ENCODE measurements at places on chromosomes 5 and 9.
A peak's percentile ranks its signal among the peaks of the same experiment; 100 is the strongest.

DNA sequence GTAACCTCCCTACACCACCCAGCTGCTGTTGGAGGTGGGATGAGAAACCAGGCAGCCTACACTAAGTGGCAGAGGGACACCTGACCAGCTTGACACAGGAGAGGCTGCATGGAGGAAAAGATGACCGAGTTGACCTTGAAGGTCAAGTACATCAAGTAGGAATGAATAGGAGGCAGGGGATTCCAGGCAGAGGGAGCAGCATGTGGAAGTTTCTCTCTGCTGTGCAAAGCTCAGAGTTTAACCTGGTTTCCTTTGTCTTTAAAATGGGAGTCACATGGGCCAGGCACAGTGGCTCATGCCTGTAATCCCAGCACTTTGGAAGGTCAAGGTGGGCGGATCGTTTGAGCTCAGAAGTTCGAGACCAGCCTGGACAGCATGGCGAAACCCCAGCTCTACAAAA, 32.6 kb downstream of the SPRY4 start:
- no peak for DNase-seq

DNA sequence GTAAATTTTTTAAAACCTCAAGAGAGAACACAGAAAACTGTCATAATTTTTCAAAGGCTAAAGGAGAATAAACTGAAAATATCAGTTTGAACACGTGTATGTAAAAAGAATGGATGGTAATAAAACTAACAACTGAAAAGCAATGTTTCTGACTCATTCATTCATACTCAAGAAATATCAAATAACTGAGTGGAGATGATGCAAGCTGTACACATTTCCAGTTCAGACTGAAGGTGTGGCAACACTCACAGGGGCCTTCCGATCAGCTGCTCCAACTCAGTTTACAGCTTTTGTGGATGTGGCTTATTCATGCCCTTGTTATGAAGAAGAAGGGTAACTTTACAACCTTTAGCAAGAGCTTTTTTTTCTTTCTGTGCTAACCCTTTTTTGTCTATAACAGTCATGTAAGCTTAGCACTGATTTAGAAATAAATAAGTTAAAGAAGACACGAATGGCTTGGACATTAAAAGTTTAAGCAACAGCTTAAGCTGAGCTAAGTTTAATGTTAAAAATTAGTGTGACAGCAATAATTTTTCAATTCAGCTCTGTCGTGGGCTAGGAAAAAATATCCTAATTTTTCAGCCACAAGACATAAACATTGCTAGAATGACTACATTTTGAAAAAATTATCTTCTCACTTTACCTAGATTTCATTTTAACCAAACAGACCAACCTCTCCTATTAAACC, 453.5 kb downstream of the RAB3C start:
- DNase-seq = peak; percentile 80

- no peak for DNase-seq
Measured at GRCh38 chr5:10563110-10563944, 543 bp upstream of the ANKRD33B start.

GRCh38 chr5:134649163-134649835, 714 bp downstream of the SEC24A start:
- peak; percentile 45 for DNase-seq

- no peak for DNase-seq
Measured at GRCh38 chr5:101838435-101838834, 457.6 kb downstream of the SLCO4C1 start.

DNA sequence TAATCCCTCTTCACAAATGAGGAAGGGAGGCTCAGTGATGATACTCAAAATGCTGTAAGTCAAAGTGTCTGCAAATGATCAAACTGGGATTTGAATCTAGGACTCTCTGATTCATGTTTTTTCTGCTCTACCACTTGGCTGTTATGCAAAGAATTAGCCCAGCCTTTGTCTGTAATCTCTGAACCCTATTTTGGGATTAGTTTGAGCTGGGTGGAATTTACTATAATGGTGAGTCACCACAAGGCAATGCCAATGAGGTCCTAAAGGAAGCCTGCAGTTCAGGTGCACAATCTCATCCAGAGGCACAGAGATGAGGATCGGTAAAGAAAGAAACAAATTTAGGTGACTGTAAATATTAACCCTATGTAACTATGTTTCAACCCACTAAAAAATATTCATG, 29.2 kb downstream of the RFK start:
- DNase-seq = peak; percentile 50
